ENCODE measurements at places on chromosomes 12 and 14.

DNA sequence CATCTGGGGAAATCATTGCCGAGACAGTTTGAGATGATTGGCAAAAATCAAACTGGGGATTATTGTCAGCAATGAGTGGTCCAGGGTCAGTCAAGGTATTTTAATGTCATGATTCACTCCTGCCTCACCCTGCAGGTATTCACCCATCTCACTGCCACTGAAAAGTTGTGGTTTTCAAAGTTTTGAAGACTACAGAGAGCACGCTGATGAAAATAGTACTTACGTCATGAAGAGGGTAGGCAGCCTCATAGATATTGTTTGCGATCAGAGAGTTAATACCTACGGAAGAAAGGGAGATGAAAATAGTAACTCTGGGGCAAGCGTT, 138.0 kb downstream of the ANO2 start:
- no peak for DNase-seq

DNA sequence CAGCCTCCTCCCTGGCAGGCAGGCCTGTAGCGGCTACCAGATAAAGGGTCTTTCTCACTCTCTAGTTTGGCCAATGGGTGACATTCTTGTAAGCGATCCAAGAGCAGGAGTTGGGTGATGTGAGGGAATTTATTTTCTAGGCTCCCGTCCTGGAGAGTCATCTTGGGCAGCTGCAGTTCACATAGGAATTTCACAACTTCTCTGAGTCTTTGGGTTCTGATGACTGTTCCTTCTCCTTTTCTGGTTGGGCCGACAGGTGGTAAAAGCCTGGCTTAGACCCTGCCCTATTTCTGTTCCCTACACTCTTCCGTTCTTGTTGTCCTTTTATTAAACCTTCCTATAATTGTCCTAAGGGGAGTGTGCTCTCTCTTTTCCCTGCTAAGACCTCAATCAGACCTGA, 42.6 kb upstream of the POC1B start:
- no peak for DNase-seq

GRCh38 chr14:103916636-103917262, 11.5 kb upstream of the TDRD9 start:
- no peak for DNase-seq

DNA sequence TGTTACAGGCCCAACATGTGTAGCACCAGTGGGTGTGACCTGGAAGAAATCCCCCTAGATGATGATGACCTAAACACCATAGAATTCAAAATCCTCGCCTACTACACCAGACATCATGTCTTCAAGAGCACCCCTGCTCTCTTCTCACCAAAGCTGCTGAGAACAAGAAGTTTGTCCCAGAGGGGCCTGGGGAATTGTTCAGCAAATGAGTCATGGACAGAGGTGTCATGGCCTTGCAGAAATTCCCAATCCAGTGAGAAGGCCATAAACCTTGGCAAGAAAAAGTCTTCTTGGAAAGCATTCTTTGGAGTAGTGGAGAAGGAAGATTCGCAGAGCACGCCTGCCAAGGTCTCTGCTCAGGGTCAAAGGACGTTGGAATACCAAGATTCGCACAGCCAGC, 8.6 kb downstream of the BCL2L14 start:
- no peak for DNase-seq

DNA sequence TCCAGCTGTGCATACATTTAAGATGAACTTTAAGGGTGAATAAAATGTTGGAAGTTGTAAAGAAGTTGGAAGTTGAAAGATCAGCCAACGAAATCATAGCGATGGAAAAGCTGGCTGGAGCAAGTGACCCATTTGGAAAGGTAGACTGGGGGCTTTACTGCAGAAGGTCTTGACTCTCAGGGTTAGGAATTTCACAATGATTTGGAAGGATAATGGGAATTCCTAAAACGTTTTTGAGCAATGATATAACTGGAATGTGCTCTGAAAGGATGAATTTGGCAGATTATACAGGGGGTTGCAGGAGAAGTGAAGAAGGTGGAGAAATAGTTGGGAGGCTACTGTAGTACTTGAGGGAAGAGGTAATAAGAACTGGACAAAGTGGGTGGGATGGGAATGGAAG, 27.4 kb downstream of the EMP1 start:
- DNase-seq: no peak

DNA sequence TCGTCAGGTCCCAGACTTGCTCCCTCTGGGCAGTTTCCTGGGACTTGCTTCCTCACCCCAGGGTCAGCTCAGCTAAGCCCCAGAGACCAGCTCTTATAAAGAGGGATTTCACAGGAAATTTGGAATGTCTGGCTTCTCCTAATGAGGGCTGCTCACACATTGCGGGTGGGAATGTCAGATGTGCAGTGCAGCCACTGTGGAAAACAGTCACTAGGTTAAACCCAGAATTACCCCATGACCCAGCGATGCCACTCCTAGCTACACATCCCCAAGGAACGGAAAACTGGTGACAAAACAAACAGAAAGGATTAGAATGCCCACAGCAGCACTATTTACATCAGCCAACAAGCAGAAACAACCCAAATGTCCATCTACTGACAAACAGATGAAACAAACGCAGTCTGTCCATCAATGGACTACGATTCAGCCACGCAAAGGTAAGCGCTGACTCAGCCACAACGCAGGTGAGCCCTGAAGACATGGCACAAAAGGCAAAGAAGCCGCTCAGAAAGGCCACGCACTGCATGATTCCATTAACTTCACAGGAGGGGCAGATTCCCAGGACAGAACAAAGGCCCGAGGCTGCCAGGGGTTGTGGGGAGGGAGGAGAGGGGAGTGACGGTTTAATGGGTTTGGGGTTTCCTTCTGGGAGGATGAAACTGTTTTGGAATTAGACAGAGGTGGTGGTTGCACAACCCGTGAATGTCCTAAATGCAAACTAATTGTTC, 63.0 kb downstream of the NCOR2 start:
- DNase-seq: no peak

GRCh38 chr12:108394196-108394595, 55.1 kb upstream of the CMKLR1 start:
- no peak for DNase-seq

DNA sequence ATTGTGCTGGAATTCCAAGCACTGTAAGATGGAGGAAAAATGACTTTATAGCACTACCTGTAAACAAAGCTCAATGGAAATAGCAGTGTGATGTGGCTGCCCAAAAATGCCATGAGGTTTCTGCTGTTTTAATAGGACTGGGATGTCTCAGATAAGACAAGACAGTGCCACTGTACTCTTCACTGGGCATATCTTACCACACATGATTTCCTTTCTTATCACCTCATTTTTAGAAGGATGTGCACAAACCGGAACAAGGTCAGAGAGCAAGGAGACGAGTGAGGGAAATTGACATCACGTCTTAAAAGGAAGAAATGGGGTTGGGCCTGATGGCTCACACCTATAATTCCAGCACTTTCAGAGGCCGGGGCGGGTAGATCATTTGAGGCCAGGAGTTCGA, 38.4 kb upstream of the FGD4 start:
- no peak for DNase-seq

GRCh38 chr14:68593806-68594536, 198.9 kb downstream of the ZFP36L1 start:
- DNase-seq: no peak

DNA sequence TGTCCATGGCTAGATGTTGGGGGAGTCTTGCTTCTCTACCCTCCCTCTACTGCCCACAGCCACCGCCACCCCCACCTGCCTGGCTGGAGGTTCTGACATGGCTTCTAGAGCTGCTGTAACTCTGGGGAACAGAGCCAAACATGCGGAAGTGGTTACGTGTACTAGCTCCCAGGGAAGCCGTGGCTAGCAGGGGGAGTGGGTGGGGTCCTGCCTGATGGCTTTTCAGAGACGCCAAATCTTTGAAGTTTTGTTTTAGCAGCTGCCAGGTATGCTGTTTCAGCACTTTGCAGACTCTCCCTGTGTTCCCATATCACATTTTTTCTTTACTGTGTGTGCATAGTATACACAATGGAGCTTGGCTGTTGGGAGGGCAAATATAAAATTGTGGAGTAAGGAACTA, 150.3 kb downstream of the TGFB3 start:
- no peak for DNase-seq

DNA sequence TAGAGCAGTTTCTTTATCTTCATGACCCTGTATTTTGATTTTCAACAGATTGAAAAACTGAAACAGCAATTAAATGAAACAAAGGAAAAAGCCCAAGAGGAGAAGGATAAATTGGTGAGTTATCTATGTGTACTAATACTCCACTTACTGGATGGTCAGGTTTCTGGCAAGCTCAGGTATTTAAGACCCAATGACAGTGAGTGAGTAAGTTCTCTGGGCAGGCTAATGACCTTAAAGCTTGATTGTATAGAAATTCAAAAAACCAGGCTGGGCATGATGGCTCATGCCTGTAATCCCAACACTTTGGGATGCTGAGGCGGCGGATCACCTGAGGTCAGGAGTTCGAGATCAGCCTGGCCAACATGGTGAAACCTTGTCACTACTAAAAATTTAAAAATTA, 10.0 kb downstream of the BBOF1 start:
- no peak for DNase-seq

DNA sequence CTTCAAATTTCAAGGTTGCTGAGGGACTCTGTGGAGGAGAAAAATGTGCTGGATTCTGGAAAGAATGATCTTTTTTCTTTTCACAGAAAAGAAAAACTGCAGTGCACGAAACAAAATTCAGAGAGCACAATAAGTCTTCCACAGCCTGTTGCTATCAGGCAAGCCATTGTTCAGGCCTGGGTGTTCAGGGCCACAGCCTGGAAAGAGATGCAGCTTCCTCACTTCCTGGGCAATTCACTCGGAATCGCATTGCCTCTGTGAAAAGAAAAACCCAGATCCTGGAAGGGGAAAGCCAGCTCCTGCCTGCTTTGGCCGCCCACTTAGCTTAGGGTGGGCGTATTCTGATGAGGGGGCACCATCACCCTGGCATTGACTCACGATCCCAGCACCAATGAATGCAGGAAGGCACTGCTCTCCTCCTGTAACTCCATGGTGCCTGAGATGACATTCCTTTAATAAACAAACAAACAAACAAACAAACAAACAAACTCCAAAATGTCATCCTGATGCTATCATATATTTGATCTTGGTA, 863.9 kb downstream of the BCL11B start:
- DNase-seq: no peak

- DNase-seq: peak; percentile 36
Observed at GRCh38 chr12:48296586-48297282, 54.0 kb downstream of the ZNF641 start.

DNA sequence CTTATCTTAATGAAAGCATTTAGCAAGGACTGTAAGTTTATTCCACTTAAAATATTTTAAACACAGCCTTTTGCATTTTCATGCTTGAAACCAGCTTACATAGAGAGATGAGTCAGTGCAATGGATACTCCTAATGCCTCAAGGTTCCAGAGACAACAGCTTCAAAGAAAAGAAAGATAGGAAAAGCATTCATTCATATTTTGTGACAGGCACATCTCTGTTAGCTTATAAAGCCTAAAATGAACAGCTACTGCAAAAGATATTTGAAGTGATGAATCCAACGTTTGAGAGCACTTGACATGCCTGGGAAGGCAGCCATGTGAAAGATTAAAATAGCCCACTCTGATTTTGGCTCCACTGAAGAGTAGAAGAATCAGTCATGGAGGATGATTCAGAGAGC, 814.5 kb downstream of the RPS29 start:
- DNase-seq: no peak

DNA sequence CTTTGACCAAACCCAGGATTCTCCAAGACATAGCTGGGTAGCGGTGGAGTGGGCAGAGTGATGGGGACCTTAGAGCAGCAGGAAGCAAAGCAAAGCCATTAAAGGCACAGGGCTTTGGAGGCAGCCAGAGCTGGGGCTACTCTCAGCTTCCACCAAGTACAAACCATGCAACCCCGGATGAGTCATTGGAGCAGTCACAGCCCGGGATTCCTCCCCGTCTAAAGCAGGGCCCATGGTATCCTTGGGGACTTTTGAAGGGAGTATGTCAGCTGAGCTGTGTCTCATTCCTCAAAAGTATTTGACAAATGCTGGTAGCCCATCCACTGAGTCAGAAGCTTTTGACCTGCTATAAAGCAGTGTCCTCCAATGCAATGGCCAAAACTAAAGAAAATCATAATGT, 9.7 kb upstream of the IFI27 start:
- no peak for DNase-seq

DNA sequence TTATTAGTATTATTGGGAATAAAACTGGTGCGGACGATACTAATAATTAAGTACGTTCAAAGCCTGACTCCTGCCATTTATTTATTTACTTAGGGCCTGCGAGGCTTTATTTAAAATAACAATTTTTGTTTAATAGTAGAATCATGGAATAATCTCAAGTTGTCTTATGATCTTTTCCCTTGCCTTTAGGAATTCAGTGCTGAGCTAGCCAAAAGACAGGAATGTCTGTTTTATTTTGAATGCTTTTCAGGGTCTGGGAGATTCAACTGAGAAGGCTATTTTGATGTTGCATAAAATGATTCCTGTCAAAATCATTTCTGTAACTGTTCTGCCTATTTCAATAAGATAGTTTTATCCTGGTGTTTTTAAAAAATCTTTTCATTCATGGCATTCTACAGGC, 489.8 kb downstream of the EGLN3 start:
- no peak for DNase-seq

DNA sequence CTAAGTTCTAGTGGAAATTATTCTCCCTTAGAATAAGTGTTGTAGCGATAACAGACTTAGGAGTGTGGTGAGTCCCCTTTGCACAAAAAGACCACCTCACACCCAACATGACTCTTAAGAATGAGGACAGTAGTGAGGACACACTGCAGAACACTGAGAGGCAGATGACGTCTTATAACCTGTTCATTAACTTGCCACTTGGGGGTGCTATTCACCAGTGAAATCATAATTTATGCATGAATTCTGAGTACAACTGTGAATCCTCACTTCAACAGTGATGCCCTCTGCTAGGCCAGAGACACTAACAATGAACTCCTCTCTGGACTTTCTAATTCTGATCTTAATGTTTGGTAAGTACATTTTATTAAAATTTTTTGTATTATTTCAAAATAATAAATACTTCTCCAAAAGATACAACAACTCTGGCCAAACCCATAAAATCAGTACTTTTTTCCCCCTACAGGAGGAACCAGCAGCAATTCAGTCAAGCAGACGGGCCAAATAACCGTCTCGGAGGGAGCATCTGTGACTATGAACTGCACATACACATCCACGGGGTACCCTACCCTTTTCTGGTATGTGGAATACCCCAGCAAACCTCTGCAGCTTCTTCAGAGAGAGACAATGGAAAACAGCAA, 274.7 kb downstream of the DAD1 start:
- peak; percentile 49 for DNase-seq

GRCh38 chr12:106897082-106897481, 58.6 kb upstream of the TMEM263 start:
- no peak for DNase-seq

DNA sequence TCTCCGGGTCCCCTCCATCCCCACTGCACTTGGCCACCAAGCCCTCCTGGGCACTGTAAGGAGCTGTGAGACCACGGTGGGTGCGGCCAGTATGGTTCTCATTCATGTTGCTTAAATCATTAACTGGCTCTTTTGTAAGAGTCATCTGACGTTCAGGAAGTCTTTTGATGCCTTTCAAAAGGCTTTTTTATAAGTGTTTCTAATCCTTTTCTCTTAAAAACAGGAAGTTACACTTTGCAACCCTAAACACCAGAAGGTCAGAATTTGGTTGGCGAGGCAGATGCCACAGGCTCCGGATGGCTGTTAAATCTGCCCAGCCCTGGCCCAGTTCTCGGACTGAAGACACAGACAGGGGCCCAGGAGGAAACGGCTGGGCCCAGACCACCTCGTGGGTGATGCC, 26.1 kb upstream of the DIO3 start:
- no peak for DNase-seq

- no peak for DNase-seq
Observed at GRCh38 chr14:68819260-68819691, 26.4 kb upstream of the ZFP36L1 start.

GRCh38 chr12:80001562-80001961, 66.7 kb upstream of the PPP1R12A start:
- no peak for DNase-seq

GRCh38 chr12:84329938-84330337, 582.7 kb downstream of the SLC6A15 start:
- no peak for DNase-seq
